ENCODE measurements at places on chromosomes 12 and 14.

DNA sequence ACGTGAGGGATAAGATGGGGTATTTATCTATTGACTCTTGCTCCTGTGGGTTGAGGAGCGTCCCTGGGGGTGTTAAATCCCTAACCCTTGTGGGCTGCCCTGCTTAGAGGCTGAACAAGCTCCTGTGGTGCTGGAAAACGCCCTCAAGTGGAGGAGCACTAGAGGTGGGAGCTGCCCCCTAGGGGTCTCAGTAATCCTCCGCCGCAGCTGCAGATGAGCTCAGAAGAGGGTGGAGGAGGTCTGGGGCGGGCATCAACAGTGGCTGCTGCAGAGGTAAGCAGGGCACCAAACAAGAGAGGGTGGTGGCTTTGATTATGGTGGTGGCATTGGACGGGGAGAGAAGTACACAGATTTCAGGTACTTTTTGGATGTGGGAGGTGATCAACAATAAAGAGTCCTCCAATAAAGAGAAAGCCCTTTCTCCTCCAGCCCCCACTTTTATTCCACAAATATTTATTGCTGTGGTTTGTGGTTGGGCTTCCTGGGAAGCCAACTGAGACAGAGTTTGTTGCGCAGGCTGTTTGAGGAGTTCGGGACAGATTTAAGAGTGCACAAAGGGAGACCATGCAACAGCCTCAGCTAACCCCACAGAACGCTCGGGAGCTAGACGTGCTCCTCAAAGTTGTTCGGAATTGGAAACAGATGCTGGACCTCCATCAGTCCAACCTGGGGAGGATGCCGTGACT lies 179.9 kb downstream of the ADCK1 start:
- DNase-seq: peak; percentile 7

DNA sequence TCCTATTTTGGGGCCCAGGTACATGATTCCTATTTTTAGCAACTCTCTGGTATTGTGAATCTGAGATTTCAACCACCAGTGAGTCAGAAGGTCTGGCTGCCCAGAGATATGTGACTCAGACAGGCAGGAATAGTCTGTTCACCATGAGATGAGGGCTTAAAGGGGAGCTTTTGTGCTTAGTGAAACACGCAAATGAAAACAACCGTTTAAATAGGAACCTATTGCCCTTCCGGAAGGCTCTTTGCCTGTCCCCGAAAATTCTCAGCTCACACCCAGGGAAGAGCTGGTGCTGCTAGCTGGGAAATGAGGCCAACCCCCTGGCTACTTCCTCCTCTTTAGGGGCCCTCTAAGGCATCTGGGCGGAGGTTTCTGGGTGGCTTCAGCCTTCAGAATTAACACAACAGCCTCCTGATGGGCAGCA lies 283.6 kb downstream of the CACNA1C start:
- peak; percentile 84 for DNase-seq

GRCh38 chr12:121717041-121717699 lies 4.6 kb downstream of the TMEM120B start:
- DNase-seq: peak; percentile 46

GRCh38 chr12:110796952-110797351 lies 49.8 kb upstream of the CCDC63 start:
- peak; percentile 82 for DNase-seq

DNA sequence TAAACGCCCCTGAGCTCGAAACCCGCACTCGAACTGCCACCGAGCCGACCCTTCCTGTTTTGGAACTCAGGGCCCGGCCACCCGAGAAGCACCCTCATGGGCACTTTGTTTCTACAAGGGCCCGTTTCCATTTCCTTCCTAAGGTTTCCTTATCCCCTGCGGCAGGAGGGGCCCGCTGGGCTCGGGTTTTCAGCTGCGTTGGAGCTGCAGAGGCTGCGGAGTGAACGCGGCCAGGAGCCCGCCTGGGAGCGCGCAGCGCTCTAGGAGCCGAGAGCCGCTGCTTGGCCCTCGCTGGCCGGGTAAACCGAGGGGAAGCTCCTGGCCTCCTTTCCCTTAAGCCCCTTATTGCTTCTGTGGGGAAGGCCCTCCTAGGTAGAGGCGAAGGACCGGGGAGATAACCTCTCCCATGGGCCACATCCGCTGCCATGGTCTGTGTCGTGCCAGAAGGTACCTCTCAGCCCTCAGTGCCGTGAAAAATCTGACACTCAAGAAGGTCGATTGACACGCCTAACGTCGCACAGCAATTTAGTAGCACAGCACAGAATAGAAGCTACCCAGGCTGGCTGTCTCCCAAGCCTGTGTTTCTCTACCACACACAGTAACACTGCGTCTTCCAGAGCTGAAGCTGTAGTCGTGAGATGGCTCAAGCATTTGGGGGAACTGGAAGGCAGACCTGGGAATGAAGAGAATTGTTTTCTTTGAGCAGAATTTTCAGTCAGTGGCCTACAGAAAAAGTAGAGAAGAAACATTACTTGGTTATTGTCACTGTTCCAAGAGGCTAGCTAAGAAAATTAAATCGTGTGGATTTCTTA lies 12.9 kb upstream of the CALM1 start:
- DNase-seq: peak; percentile 39

DNA sequence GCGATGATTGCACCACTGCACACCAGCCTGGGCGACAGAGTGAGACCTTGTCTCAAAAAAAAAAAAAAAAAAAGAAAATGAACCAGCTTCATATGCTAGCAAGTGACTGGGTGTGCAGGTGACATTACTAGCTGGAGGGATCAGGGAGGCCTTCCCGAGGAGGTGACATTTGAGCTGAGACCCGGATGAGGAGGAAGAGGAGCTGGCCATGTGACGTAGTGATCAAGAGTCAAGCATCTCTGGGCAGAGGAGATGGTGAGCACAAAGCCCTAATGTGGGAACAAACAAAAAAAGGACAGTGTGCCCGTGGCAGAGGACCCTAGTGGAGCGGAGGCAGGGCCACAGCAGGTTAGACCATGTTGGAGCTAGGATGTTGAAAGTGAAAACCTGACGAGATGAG lies 3.5 kb upstream of the PTPN6 start:
- DNase-seq: no peak

GRCh38 chr14:70907176-70907995 lies at the start of gene PCNX1:
TSS of gene PCNX1 (plus strand) at chr14:70907459. CDS start at chr14:70907851, 392 bp downstream.
- peak; percentile 86 for DNase-seq

- peak; percentile 75 for DNase-seq
Measured at GRCh38 chr14:54593860-54594259, 26.9 kb downstream of the SAMD4A start.

DNA sequence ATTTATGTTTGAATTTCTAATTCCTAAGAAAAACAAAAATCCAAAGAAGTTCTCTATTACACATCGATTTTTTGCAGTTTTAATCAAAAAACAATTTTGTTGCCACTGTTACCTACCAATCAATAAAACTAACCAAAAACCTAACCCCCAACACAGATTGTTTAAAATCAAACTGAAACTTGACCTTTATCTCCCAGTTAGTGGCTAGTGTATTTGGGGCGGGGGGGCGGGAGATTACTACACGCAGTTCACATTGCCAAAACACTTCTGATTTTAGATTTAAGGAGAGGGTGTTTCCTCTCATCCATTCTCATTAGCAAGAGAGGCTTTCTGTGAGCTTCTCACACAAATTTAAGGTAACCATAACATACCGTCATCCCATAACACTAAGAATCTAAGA lies 6.4 kb downstream of the CDC42BPB start:
- DNase-seq: no peak

- no peak for DNase-seq
Measured at GRCh38 chr12:128702371-128702770, 121.4 kb downstream of the SLC15A4 start.

DNA sequence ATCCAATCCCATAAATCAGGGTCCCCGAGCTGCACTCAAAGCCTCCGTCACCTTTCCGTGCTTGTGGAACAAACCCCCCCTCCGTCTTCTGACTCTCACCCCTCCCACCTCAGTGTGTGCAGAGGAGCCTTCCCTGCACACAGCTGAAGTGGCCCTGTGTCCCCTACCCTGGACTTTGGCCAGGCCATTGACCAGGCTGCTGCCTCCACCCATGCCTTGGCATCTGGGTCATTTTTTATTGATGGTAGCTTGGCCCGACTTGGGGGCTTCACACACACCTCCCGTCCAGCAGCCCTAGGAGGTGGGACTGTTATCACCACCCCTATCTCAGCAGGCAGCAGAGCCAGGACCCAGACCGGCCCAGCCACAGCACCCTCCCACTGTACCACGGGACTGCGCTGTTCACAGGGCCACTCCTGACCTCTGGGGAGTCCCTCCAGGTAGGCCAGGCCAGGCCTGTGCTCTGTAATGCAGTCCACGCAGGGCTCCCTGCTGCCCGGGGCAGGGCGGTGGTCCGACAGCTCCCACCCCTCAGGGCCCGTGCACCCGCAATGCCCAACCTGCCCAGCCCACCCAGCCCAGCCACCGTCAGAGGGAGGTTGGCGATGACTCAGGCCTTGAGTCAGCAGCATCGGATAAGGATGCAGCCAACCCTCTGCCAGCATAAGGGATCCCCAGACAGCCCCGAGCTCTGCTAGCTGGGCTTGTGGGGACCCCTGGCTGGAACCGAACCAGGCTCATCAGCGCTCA lies 9.2 kb upstream of the INF2 start:
- peak; percentile 87 for DNase-seq

DNA sequence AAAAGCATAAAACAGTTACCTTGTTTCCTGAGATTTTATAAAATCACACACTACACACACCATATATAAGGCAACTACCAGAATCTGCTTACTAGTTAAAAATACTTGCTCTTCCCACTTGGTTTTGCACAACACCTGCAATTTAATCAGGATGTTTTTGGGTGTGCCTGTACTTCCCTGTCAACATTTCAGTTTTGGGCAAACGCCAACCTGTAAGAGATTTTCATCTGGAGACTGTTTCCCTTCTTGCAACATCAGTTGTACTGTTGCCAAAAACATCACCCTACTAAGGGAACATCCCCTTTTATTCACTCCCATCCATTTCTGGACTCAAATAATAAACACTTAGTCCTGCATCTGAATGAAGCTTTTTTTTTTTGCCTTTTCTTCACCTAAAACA lies 172.3 kb downstream of the DUSP6 start:
- peak; percentile 87 for DNase-seq

DNA sequence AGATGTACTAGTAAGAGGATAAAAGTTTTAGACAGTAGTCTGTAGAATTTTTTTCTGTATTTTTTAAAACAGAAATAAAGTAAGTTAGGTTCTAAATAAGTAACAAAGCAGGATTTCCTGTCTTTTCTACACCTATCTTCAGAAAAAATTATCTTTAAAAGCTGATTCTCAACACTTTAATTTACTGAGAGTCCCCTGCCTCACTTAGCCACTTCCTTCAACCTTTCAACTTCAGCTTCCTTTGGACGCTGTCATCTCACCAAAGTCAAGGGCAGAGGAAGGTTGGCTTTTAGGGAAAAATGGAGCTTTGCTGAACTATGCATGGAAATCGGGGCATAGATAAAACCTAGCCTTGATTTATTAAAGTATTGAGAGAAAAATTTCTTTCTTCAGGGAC lies 44.9 kb upstream of the CERS5 start:
- DNase-seq: no peak

DNA sequence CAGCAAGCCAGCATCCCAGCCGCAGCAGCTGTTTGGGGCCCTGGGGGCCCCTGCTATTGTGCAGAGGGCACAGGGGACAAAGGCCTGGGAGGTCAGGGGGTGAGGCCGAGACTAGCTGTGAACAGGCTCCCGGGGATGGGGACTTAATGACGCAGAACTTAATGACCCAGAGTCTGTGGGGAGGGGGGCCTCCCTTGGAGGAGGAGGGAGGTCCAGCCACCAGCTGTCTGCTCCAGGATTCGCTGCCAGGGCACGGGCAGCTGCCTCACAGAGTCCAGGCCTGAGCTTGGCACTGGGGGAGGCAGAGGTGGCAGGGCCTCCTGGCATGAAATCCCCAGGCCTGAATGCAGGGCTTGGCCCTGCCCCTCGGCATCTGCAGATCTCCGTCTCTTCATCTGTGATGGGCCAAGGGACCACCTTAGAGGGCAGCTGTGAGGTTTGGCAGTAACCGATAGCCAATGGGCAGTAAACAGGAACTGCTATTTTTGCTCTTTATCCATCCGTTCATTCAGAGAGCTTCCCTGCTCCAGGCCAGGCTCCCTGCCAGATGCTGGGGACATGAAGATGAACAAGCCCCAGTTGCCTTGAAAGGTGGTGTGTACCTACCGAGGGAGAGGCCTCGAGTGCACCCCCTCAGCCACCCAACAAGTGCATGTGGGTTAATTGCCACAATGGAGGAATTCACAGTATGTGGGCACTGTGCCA lies 6.7 kb downstream of the FAM222A start:
- no peak for DNase-seq

- no peak for DNase-seq
Measured at GRCh38 chr12:84085046-84085445, 827.6 kb downstream of the SLC6A15 start.

- no peak for DNase-seq
Measured at GRCh38 chr12:106839333-106839732, 64.9 kb downstream of the RIC8B start.

DNA sequence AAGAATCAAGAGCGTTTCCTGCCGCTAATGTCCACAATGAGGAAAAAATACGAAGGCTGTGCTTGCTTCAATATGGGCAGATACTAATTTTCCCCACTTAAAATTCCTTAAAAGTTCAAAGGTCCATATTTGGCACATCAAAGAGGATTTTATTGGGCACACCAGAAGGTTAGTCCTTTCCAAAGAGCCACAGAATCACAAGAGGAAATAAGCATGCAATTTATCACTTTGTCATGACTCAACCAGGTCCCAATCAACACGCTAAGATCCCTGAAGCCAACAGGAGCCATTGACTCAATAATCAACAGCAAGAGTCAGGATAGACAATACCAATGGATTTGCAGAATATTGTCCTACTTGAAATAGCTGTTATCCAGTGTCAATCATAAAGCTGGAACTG lies 80.6 kb downstream of the MAP1LC3B2 start:
- no peak for DNase-seq

DNA sequence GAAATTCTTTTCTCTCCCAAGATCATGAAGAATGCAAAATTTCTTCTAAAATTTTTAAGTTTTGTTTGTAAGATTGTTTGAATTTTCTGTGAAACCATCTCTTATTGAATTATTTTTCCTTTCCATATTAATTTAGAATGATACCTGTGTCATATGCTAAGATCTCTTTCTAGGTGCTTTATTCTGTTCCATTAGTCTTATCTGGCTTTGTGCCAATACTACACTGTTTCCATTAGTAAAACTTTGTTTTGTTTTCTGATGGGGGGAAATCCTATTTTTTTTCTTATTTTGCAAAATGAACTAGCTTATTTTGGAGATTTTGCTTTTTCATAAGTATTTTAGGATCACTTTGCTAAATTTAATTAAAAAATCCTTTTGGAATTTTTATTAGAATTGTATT lies 193.9 kb downstream of the FUT8 start:
- no peak for DNase-seq

- no peak for DNase-seq
Measured at GRCh38 chr12:104648756-104649155, 192.0 kb downstream of the CHST11 start.

Data from PC-3 (cell line).